ENCODE measurements at places on chromosomes 3 and 15.

GRCh38 chr3:114151091-114151490, 27.8 kb downstream of the DRD3 start:
- no peak for DNase-seq

GRCh38 chr3:190108804-190109203, 11.9 kb downstream of the P3H2 start:
- no peak for DNase-seq

DNA sequence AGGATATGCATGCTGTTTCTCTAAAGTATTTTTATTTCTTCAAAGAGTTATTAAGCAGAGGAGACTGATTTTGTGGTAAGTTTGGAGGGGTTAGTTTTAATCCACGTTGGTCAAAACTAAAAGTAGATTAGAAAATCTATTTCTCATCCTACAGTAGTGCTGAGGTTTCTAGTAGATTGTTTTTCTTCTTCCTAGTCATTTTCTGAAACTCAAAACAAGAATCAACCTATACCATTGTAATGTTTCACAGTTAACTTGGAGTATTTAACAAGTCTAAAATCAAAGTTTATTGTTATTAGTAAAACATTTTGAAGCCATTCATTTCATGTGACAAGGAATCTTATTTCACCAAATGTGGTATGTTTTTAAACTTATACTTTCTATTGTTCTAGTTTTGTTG, 57.9 kb downstream of the RBM6 start:
- DNase-seq, result no peak

- DNase-seq, result no peak
These were observed 25.5 kb downstream of the RARB start for GRCh38 chr3:25453619-25454004.

DNA sequence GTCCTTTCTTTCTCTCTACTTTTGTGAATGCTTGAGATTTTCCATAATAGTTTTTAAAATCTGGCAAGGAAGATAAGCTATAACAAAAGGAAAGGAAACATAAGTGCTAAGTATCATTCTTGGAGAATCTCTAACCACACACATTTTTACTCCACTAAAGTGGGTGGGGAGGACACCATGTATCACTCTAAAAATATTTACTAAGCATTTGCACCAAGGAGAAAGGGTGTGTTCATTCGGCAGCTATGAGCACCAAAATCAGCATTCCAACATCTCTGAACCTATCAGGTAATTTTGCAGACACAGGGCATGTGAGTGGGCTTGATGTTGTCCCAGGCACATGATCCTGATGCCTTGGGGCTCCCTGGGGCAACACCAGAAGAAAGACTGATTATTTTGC, 5.5 kb downstream of the B4GALT4 start:
- DNase-seq, result peak; percentile 40

- no peak for DNase-seq
These were observed 23.4 kb upstream of the DYNC1LI1 start for GRCh38 chr3:32593903-32594525.

- no peak for DNase-seq
These were observed 121.6 kb downstream of the FOXP1 start for GRCh38 chr3:71461749-71462483.

DNA sequence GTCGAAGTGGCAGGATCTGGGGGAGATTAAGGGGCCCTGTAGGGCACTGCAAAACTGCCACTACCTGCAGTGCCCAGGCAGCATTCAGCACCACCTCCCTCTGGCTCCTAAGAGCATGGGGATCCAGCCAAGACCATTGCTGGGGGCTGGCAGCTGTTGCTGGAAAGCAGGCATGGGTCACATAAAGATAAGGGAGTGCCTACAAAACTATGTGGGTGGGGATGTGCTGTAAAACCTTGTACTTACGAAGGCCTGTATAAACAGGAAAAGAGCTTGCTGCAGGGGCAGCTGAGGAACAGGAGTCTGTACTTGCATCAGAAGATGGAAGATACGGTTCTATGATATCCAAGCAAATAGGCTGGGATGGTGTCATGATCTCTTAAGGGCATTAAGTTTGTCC, 27.1 kb downstream of the IL20RB start:
- DNase-seq, result peak; percentile 52

DNA sequence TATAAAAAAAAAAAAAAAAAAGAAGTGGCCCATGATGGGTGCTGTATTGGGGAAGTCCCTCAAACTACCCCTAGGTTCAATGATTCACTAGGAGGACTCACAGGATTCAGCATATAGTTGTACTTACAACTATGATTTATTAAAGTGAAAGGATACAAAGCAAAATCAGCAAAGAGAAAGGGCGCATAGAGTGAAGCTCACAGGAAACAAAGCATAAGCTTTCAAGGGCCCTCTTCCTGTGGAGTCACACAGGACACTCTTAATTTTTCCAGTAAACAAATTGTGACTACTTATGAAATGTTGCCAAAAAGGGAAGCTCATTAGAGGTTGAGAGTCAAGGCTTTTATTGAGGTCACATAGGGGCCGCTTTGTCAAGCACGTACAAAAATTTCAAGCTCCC, 153.7 kb upstream of the GAP43 start:
- no peak for DNase-seq

GRCh38 chr3:16433701-16434151, 79.8 kb downstream of the RFTN1 start:
- DNase-seq, result no peak

GRCh38 chr15:34584996-34585395, 1.5 kb upstream of the GOLGA8B start:
- DNase-seq, result no peak

DNA sequence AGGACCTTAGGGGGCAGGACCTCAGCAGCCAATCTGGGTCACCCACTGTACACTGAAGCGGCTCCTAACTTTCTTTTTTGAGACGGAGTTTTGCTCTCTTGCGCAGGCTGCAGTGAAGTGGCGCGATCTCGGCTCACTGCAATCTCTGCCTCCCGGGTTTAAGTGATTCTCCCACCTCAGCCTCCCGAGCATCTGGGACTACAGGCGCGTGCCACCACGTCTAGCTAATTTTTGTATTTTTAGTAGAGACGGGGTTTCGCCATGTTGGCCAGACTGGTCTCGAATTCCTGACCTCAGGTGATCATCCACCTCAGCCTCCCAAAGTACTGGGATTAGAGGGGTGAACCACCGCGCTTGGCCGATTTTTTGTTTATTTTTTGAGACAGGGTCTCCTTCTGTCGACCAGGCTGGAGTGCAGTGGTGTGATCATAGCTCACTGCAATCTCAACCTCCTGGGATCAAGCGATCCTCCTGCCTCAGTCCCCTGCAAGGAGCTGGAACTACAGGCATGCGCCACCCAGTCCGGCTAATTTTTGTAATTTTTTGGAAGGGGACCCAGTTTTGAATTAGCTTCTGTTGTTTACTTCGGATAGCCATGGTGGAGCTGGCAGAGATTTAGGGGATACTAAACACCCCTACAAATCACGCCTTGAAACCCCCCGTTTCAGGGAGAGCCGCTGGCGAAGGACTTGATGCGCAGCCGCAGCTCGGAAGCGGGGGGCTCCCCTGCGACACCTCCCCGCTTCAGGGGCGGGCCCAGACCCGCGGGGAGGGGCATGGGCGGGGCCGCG, 1.5 kb upstream of the CLK3 start:
- no peak for DNase-seq

GRCh38 chr3:77234004-77234403, 194.1 kb downstream of the ROBO2 start:
- DNase-seq, result no peak

DNA sequence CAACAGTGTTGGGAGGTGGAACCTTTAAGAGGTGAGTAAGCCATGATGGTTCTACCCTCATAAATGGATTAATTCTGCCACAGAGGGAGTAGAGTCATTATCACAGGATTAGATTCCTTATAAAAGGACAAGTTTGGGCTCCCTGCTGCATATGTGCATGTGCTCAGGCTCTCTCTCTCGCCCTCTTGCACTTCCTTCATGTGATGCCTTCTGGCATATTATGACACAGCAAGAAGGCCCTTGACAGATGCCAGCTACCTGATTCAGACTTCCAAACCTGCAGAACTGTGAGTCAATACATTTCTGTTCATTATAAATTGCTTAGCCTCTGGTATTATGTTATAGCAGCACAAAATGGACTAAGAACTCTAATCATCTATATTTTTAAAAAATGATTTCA, 205.3 kb downstream of the CTNNB1 start:
- DNase-seq, result peak; percentile 25

- DNase-seq, result no peak
These were observed 211.3 kb downstream of the TIGIT start for GRCh38 chr3:114504941-114505628.

- DNase-seq, result no peak
These were observed 26.1 kb upstream of the MGLL start for GRCh38 chr3:127848131-127849129.

- DNase-seq, result no peak
These were observed 28.8 kb upstream of the TF start for GRCh38 chr3:133717424-133717823.

DNA sequence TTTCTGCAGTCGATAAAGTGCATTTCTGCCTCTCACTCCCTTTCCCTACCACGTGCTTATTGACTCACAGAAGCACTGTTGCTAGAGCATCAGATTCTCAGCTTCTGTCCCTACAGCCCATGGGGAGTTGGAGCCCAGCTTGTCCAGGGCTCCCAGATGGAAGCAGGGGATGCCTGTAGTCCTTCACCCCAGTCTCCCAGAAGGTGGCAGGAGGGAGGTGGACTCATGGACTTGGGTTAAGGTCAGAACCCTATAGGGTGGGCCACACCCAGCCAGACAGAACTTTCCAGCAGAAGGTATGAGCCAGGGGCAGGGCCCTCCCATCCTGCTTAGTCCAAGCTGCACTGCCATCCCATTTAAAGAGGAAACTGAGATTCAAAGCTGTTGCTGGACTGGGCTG, 33.1 kb upstream of the SEMA3F start:
- no peak for DNase-seq

DNA sequence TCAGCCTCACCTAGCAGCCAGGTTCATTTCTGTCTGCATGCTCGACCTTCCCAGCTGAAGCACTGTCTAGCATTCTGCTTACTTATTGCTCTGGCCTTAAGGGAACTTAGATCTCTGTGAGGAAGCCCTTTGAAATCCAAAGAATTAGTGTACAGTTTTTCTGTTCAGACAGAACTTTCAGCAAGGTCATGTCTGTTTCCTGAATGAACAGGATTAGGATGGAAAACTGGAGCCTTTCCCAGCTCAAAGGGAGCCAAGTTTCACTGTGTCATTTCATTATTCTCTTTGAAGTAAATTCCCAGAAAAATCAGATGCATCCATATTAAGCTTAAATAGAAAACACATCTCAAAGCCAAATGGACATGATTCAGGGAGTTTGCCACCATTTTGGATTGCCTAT, 457.3 kb upstream of the KCNMB2 start:
- DNase-seq, result no peak

DNA sequence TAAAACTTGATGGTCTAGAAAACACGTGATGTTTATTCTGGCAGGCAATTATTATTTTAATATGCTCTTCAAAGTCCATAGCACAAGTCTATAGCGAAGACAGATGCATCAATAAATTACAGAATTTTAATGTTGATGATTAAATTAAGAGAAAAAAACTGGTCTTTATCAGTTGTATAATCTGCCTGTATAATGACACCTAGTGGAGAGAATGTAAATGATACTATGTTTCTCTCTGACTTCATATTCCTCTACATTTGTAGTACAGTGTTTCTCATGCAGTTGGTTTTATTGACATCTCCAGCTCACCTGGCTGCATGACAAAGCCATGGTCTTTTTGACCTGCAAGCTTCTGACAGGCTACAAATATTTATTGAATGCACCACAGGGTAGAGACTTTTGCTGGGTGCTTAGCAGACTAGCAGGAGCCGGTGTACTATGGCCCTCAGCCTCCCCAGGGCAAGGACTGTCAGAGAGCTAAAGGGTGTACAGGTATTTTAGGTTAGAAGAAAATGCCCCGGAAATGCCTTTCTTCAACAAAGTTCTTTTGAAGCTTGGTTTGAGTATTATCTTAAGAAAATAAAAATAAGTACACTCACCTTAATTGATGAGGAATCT, 289.9 kb downstream of the GAP43 start:
- DNase-seq, result no peak

Data from keratinocyte (primary cell).